ENCODE measurements at places on chromosomes 5 and 9. TPM values are rescaled to one million over a fixed set of nuclear protein-coding genes. Genes with fewer than 3 reads are reported as not detected.

DNA sequence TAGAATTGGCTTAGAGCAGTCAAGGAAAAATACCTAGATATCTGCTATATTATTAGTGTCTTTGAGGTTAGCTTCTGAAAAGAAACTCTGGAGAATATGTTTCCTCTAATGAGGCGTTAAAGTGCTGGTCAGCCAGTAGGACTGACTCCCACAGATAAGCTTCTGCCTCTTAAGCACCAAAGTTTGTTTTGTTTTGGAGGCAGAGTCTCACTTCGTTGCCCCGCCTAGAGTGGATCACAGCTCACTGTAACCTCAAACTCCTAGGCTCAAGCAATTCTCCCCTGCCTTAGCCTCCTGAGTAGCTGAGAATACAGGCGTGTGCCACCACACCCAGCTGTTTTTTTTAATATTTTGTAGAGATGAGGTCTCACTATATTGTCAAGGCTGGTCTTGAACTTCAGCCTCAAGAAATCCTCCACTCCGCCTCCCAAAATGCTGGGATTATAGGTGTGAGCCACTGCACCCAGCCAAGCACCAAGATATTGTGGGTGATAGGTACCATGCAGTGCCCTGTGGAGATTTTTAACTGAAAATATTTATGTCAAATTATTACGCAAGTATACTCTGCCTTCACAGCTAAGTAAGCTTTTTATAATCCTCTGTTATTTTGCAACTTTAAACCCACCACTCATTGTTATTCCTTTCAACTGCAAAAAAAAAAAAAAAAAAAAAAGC is 24.7 kb upstream of the TMEM171 start:
- no peak for DNase-seq

- DNase-seq = no peak
Measured at GRCh38 chr5:63111891-63112290, 533.3 kb downstream of the LRRC70 start.

- DNase-seq = no peak
Measured at GRCh38 chr5:150570333-150570732, 62.4 kb downstream of the NDST1 start.

The ENTREP1 gene
- polyA plus RNA-seq = 15.7 TPM

DNA sequence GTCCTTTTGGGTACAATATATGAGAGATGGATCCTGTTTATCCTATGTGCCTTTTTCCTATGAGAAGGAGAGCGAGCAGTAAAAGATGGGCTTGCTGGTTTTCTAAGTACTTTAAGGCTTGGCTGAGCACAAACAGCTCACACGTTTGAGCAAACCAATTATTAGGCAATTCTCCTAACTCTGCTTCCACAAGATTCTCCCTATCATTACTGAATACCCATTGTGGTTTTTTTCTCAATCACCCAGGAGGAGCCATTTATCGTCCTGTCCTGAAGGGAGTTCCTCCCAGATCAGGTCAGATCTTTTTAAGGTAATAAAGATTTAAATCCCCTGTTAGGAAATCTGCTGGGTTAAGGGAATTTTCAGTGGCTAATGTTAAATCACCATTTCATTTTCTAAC is 19.4 kb upstream of the C1QTNF3 start:
- DNase-seq = no peak

The ZNF169 gene
- 1.9 TPM for polyA plus RNA-seq

The TMC1 gene
- polyA plus RNA-seq = not detected

The HOMER1 gene
- 18.1 TPM for polyA plus RNA-seq

DNA sequence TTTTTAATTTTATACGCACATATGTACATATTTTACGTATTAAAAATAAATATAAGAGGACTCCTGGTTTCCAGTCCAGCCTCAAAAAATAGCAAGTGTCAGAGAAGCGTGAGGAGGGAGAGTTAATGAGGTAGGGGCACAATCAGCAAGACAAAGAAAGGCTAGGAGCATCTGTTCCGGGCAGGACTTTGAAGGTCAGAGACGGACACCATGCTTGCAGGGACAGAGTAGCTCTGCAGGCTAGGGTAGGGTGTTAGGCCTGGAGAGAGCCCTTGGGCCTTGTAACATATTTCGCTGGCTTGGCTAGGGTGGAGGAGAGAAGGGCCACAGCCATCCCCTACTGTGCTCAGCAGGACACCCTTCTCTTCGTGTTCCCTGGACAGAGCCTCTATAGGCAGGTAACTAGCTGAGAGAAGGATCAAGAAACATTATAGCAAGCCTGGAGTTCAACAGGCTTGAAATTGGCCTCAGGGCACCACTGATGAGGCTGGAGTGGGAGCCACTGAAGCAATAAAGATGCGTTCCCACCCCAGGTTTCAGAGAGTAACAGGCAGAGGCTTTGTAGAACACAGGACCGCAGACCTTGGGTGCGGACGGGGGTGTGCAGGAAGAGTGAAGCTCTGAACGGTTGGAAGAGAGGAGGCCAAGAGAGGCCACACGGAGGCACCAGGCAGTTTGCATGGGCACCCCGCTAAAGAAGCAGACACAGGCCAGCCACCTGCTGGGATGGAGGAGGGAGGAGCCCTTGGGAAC is 9.7 kb upstream of the IPPK start:
- DNase-seq = no peak

The GABRA1 gene
- not detected for polyA plus RNA-seq

The LIFR gene
- polyA plus RNA-seq = 12.6 TPM

DNA sequence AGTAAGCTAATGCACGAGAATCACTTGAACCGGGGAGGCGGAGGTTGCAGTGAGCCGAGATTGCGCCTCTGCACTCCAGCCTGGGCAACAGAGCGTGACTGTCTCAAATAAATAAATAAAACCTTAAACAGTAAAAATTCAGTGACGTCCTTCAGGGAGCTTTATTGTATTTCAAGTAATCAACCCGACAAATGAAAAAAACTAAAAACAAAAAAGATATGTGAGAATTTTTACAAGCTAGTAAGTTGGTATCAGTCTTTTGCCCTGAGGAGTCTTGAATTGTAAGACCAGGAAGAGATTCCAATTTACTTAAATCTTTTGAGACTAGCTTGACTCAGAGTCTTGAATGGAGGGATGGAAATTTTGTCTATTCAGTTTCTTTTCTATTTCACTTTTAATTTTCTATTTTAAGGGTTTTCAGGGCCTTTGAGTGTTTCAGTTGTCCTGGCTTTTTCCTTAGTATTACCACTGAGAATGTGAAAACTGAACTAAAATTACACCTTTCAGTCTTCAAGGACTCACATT is 126.0 kb upstream of the DHFR start:
- DNase-seq = no peak

GRCh38 chr5:147635882-147636728 is 126.2 kb upstream of the DPYSL3 start:
- no peak for DNase-seq

GRCh38 chr5:126947146-126948010 is 83.0 kb downstream of the MARCHF3 start:
- no peak for DNase-seq

The TSSK1B gene
- not detected for polyA plus RNA-seq

DNA sequence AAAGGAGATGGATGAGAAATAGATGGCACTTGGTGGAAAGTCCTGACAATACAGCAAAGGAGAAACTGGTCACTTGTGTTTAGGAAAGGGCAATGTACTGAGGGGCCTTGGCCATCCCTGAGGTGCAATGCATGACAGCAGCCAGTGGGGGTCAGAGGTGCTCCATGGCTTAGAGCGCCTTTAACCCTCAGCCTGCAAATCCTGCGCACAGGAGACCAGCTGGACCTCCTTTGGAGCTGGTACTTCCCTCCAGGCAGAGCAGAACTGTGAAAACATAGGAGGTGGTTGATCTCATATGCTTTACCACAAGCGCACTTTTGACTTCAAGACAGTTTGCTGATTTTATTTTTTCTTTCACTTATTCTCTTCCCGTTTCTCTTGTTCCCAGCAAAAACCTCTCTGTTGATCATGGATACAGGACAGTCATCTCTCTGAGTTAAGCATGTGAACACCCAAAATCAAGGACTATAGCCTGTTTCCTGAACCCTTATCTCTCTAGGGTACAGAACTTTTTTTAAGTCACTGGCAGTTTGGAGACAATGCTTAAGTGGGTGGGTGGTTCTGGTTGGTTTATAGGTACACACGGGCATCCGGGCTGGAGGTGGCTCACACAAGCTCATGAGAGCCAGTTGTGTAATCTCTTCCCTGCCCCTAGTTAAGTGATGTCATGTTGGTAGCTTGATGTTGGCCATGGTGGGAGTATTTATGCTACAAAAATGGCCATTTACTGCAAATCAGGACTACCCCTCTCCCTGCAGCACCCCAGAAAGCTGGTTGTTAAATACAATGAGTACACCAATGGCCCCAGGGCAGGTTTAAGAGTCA is 37.6 kb upstream of the ANKRD55 start:
- DNase-seq = peak; percentile 86

- DNase-seq = no peak
Measured at GRCh38 chr5:42828671-42829070, 17.0 kb upstream of the SELENOP start.

The EPB41L4A gene
- 10.6 TPM for polyA plus RNA-seq

- peak; percentile 25 for DNase-seq
Measured at GRCh38 chr9:33161589-33162132, 5.5 kb downstream of the B4GALT1 start.

GRCh38 chr9:19023078-19023477 is 9.9 kb downstream of the SAXO1 start:
- DNase-seq = no peak

DNA sequence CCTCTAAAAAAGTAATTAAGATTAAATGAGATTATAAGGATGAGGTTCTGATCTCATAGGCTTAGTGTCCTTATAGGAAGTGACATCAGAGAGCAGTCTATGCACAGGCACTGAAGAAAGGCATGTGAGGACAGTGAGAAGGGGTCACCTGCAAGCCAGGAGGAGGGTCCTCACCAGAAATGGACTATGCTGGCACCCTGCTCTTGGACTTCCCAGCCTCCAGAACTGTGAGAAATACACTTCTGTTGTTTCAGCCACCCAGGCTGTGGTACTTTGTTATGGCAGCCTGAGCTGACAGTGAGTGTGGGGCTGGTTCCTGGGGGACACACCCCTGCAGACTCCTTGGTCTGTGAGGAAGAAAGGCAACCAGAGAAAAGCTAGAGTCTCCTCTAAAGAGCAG is 34.7 kb upstream of the IL6ST start:
- DNase-seq = no peak
